Stimulated activated CD8-positive, alpha-beta memory T cell treated with anti-CD3 and anti-CD28 coated beads, Interleukin-7, amount 100 ng/mL, for 24 hours (primary cell): ENCODE measurements at places on chromosomes 12 and 14.

- no peak for DNase-seq
Measured at GRCh38 chr12:109779382-109779781, 53.8 kb downstream of the TRPV4 start.

DNA sequence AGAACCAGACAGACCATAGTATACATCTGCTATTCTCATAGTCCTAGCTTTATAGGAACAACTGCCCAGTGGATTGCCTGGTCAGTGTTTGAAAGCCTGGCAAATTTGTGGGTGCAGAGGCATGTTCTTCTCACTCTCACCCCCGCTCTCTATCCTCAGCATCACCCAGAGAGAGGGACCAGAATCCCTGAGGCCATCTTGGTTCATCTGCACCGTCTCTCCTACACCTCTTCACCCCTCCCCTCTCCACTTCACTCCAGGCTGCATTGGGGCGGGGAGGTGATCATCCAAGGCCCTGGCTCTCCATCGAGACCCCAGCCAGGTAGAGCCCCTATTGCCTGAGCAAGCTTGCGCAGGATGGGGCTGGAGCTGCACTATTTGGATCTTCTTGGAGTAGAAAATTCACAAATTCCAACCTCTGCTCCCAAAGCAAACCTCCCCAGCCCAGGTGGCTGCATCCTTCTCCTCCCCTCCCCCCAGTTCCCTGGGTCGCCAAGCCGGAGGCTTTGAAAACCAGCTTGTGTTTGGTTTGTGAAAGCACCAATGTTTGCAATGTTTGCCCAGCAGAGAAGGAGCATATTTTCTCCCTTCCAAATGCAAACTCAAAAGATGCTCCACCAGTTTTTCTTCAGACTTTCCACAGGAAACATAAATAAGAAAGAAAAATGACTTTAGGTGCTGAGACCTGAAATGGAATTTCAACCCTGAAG is 18.6 kb upstream of the COL2A1 start:
- no peak for DNase-seq

DNA sequence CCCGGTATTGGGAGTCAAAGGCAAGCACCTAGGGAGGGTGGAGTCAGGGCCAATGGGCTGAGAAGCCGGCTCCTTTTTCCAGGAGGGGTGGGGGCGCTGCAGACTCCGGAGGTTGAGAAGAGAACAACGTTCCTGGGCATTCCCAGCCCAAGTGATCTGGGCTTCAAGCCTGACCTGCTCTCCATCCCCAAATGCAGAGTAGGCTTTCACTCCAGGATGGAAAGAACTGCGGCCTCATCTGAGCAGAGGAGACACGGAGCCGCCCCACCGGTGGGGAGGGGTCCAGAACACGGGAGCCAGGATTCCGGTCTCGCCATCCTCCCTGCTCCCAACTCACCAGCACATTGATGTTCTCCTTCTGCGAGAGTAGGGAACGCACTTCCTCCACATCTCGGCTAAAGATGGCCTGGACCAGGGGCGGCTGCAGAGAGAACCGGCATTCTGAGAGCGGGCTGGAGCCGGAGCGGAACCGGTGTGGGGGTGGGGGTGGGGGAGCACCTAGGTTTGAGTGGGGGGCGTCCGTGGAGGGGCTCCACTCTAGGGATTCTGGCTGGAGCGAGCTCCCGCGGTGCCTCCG is 605 bp downstream of the ANKRD52 start:
- no peak for DNase-seq

DNA sequence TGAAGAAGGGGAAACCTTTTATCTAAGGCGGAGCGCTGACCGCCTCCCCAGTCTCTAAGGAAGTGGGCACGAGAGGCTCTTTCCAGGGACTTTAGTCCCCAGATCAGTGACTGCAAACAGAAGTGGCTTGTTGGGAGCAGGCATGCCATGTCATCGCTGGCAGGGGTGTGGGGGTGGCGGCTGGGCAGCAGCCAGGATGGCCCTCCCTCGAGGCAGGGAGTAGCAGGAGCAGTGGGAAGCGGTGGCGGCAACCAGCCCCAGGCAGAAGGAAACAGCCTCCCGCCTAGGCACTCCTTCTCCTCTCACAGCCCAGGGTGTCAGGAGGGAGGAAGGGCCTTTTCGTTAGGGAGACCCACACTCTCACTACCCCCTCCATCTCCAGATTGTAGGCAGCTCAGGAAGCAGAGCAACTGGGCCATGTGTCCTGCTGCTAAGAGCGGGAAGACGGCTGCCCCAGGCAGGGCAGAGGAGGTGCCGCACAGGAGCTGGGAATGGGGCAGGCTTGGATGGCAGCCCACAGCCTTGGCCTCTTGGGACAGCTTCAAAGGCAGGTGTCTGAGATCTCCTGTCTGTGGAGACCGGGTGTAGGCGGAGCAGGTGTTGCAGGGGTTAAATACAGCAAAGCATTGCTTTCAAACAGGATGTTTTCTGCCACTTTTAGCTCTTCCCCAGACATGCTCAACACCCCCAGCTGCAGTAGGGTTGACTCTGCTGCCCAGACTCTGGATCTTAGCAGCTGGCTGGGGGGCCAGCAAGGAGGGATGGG is 21.8 kb downstream of the VDR start:
- no peak for DNase-seq

DNA sequence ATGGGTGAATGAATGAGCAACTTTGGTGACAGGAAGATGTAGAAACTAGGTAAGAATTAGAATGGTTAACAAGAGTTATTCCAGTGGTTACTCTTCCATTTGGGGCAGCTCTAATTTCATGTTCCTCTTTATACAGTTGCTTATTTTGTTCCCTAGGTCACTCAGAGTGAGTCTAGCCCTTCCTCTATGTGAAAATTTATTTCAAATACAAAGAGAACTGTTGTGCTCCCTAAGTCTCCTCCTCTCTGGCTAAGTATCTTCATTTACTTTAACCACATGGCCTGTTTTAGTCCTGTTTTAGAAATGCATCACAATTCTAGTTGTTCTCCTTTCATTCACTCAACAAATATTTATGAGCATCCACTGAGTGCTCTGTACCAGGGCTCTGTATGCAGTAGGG is 51.1 kb upstream of the HIF1A start:
- DNase-seq, result no peak

GRCh38 chr14:105485739-105486162 is 935 bp upstream of the CRIP1 start:
- no peak for DNase-seq

- no peak for DNase-seq
Measured at GRCh38 chr12:127928615-127929571, 338.1 kb upstream of the TMEM132C start.

DNA sequence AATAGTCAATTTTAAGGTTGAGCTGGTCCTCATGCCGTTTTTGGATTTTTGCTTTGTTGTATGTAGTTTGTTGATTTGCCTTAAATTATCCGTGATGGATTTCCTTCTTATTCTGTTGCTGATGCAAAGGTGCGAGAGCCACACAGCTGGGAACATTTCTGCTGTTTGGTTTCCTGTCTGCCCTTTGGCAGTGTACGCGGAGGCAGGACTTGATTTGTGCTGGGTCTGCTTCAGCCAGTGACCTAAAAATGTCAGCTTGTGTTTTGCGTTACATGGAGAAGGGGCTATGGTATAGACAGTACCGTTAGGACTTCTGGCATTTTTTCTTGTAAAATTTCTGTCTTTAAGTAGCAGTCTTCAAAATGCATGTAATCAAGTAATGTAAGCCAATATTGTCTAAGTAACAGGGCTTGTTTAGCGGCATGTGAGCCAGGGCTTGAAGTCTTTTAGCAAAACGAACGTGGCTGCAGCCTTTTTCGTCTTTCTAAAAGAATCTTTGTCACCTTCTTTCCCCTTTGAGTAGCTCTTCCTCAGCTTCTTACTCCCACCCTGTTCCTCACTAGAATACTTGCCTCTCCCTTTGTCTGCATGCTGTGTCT is 18.2 kb upstream of the RD3L start:
- no peak for DNase-seq

DNA sequence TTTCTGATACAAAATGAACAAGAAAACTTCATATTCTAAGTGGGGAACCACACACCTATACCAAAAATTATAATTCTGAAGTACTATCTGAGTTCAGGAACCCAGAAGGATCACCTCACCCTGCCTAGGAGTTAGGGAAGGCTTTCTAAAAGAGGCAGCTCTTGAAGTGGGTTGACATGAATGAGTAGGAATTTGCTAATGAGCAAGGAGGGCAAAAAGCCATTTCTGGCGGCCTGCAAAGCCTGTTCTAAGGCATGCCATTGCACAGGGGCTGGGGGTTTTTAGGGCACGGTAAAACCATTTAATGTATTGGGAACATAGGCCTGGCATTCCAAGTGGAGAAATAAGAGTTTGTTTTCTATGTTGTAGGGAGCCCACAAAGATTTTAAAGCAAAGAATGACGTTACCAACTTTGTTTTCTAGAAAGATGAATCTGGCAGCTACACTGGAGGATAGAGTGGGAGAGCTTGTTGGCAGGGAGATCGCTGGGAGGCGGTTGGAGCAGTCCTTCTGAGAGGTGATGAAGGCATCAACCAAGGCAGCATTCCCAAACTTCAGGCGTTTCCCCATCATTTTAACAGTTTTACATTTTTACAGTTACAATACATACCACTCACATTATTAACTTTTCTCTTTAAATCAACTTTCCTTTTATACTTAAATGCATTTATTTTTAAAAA is 14.1 kb downstream of the IFT43 start:
- no peak for DNase-seq

- DNase-seq, result no peak
Measured at GRCh38 chr14:23572524-23572828, 4.9 kb upstream of the AP1G2 start.

DNA sequence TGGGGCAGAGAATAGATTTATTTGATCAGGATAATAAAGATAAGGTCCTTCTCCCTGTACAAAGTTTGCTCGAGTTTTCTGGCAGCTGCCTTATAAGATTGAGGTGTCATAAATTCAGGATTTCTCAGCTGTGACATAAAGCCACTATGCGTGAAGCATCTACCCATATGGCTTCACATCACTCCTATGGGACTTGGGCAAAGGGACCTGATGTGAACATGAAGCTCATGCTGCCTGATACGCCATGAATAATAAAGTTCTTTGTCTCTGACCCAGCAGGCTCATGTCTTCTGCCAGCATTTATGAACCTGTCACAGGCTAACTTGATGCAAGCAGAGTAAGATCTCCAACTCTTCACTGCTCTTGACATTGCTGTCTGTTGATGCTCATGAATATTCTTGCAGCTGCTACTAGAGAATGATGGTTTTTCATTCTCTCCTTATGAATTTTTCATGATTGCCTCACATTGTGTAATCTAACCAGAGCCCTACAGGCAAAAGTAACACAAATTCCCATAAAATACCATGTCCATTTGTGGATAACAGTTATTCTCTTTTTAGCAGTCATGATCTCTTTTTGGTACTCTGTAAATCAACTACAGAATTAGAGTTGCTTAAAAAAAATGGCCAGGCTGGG is 49.0 kb upstream of the CPNE8 start:
- DNase-seq, result no peak

GRCh38 chr14:62796431-62796830 is 248.8 kb downstream of the KCNH5 start:
- no peak for DNase-seq
